Common myeloid progenitor, CD34-positive (primary cell): ENCODE measurements at places on chromosomes 12 and 14.

DNA sequence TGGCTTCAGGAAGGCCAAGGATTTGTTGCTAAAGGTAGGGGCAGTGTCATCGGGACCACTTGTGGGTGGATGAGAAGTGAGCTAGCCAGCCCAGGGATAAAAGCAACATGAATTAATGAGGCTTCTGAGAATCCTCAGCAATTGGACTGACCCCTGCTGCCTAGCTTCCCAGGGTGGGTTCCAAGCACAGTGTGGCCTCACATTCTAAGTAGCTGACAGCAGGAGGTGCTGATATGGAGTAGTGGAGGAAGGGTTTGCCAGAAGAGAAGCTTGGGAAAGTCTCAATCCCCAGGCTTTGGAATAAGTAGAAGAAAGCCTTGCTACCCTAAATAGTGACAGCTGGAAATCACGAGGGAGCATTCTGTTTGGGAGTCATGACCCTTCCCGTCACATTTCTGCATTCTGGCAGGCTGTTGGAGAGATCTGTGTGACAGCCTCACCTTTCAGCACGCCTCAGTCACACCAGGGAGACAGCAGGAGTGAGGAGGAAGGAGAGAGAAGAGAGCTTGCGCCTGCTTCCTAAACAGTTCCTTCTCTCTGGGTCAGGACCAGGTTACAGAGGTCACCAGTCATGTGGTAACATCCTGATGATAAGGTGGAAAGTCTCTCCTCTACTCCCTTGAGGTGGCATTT, 31.2 kb downstream of the DACT1 start:
- DNase-seq: no peak

GRCh38 chr12:68646484-68646883, 35.8 kb downstream of the RAP1B start:
- no peak for DNase-seq

DNA sequence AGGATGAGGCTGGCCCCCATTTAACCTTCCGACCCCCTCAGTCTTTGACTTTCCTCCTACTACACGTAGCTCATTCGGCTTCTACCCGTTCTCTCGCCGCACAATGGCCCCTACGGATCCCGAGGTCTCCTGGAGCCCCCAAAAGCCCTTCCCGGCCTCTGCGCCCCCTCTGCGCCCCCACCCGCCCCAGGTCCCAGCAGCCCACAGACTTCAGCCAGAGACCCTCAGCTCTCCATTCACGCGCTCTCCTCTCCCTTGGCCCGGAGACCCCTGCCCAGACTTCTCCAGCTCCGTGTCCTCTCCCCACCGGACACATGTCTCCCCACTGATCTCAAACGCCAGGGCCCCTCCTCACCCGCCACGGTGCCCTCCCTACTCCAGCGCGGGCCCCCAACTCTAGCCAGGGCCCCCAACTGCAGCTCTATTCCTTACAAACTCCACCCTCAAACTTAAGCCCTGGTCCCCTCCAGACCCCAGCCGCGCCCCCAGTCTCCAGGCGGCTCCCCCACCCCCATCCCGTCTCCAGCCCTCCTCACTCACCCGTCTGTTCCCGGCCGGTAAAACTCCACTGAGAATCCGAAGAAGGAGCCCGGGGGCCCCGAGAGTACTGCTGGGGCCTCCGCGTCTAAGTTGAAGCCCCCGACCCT, 502 bp downstream of the ITGA5 start:
- no peak for DNase-seq

- no peak for DNase-seq
Observed at GRCh38 chr14:96279564-96279963, 23.6 kb downstream of the BDKRB1 start.

DNA sequence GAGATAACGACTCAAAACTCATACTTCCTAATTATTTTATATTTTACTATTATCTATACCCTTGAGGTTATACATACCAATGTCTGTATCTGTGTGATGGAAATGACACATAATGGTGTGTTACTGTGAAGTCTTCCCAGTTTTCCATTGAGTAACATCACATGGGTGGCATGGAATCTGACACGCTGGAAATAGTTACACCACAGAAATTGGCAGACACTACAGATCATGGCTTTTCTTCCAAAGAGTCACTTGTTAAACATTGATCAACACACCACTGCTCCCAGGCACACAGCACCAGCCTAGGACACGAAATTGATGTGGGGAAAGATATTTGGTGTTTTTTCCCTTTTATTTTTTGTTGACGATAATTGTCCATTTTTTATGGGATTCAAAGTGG, 33.0 kb upstream of the VWF start:
- DNase-seq: no peak

GRCh38 chr12:93261505-93262094, 116.1 kb upstream of the NUDT4 start:
- DNase-seq: no peak

DNA sequence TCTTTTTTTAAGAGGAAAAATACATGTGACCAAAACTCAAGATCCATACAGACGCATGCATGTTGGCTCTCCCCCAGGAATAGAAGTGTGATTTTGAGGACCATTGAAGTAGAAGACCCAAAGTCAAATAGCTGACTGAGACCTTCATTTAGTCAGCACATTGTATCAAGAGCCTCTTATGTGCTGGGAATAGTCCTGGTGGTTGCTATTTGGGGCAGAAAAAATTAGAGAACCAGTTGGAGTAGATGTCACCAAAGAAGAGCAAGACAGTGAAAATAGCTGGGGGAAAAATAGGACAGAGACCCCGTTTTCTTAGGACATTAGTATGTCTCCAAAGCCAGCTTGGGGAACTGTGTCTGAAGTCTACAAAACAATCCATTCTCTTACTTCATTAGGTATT, 93.6 kb downstream of the PELI2 start:
- DNase-seq: no peak

DNA sequence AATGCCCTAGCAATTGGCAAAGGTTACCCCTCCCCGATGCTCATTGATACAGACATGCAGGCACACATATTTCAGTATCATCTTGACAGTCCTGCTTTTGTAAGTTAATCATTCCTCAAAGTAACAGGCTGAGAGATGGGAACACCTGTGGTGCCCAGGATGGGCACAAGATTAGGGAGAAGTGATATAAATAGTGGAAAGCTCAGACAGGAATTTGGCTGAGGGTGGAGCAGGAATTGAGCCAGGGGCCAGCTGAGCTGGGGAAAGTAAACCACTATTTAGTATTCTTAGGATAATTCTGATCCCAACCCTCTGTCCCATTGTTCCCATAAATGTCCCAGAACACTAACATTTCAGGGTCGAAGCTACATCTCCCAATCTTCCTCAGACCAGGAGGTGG, 38.3 kb downstream of the DAO start:
- no peak for DNase-seq

DNA sequence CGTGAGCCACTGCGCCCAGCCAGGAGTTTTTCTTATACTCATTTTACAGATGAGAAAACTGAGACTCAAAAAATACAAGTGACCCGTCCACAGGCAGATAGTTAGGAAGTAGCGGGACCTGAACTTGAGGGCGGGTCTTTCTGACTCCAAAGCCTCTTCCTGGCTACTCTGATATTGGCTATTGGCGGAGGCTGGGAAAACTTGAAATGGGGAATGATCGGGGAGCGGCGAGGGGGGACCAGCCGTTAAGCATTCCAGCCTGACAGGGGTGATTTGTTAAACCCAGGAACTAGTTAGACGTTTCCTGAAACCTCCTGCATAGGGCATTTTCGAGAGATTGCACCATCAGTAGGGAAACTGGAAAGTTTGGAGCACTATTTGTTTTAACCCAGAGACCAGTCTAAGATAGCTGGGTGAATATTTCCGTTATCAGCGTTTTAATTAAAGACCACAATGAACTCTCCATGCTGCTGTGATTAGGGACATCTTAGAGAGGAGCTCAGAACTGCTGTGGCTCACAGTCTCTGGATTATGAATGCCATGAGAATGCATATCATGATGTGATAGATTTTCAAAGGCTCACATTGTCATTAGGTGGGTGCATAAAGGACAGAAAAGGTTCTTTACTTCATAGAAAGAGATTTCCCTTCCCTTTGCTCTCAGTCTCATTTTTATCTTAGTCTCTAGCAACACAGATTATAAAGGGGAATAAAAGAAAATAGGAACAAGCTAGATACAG, 2.5 kb downstream of the NR1H4 start:
- DNase-seq: no peak

- DNase-seq: no peak
Observed at GRCh38 chr12:6846316-6846869, 4.7 kb downstream of the CDCA3 start.

GRCh38 chr12:49126852-49127763, 4.1 kb downstream of the TUBA1B start:
- no peak for DNase-seq

- DNase-seq: no peak
Observed at GRCh38 chr12:106461730-106462129, 104.2 kb downstream of the POLR3B start.

- no peak for DNase-seq
Observed at GRCh38 chr14:94115631-94116030, 5.1 kb downstream of the IFI27 start.

DNA sequence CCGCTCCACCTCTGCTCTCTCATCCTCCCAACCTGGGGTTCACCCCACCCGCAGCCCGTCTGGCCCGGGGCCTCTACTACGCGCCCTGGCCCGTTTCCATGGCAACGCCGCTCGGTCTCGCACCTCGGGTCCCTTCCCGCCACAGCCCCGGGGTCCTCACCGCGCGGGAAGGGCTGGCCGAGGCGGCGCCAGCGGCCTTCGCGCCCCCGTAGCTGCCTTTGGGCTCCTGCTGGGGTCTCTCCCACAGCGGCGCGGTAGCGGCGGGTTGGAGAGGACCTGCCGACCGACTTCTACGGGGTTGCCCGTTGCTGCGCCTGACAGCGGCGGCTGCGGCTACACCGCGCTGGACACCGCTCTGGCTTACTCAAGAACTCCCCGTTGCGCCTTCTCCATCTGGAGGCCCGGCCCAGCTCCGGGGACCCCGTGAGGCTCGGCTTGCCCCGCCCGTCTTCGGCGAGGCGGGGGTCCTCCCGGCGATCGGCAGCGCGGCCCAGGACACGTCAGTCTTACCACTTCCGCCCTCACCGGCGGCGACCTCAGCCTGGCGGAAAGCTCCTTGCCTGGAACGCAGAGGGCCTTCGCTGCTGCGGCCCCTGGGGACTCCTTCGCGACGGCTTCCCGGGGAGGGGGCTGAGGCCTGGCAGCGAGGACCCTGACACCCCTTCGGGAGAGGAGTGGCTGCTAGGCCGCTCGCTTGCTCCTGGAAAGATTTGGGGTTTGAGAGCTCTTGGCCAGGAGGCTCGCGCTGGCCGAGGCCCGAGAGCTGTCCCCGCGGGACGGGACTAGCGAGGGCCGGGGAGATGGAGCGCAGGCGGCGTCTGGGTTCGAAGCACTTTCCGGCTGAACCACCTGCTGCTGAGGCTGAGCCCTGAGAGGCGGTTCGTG, at the start of gene TM9SF1:
TM9SF1 (minus strand) TSS at position 256 of the 885 bp plus-strand sequence. CDS start 422 bp downstream, outside the sequence.
- DNase-seq: peak; percentile 96

GRCh38 chr14:34055157-34055950, 104.5 kb upstream of the EGLN3 start:
- no peak for DNase-seq

DNA sequence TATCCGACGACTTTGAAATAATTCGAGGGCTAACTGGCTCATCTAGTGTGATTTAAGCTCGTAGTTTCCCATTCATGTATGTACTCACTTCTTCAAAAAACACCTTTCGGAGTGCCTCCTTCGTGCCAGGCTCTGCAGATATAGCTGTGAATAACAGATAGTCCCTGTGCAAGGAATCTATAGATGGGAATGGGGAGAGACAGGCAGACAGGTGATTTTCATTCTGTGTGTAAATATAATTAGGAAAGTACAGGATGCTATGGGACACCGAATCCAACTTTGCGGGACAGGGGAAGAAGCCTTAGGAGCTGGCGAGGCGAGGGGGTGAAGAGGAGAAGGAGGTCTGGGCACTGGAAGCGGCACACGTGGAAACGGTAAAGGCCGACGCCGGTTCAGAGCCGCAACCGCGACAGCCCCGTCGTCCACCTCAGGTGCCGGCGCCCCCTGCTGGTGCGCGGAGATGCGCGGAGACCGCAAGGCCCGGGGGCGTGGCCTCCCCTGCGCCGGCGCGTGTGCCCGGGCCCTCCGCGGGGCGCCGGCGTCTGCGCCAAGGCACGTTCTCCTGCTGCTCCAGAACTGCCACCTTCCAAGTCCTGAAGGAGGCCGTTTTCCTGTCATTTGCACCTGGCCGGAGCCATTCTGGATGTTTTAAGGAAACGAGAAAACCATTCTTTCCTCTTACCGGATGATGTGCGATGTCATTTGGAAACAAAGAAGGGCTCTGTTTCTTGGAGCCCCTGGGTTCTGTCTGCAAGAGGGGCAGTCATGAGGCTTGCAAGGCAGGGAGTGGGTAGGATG, 18.0 kb upstream of the CACNA1C start:
- peak; percentile 88 for DNase-seq

GRCh38 chr12:113818833-113819232, 147.3 kb downstream of the RBM19 start:
- no peak for DNase-seq

DNA sequence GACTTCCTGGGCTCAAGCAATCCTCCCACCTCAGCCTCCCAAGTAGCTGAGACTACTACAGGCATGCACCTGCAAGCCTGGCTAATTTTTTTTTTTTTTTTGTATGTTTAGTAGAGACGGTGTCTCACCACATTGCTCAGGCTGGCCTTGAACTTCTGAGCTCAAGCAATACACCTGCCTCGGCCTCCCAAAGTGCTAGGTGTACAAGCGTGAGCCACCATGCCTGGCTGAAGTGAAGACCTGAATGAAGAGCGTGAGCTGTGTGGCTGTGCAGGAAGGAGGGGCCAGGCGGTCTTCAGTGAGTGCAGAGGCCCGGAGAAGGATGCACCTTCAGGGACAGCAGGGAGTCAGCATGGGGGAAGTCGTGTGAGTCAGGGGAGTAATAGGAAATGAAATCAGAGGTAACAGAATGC, 14.9 kb upstream of the NFKBIA start:
- DNase-seq: no peak

- DNase-seq: peak; percentile 26
Observed at GRCh38 chr12:45122768-45123380, 72.0 kb upstream of the DBX2 start.
